ENCODE measurements at places on chromosomes 5 and 9. TPM values are rescaled to one million over a fixed set of nuclear protein-coding genes. Genes with fewer than 3 reads are reported as not detected.

DNA sequence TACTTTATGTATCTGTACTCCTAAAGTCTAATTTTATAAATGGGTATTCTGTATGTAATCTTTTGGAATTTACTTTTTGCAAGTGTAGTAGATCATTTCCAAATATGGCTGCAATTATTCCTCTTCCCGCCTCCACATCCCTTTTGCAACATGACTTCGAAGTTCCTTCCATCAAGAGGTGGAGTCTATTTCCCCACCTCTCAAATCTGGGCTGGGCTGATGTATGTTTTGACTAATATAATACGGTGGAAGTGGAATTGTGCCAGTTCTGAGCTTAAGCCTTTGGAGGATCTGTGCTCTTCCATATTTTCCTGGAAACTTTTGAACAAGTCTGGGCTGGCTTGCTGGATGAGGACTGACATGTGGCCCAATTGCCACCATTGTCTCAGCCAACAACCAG, 155.9 kb downstream of the FGF18 start:
- H3K36me3 ChIP-seq: no peaks in the 10 kb centered on the region
- DNase-seq: no peak
- H3K4me3 ChIP-seq: no peak overlapping the region
- no peaks in the 10 kb centered on the region for H3K27me3 ChIP-seq
- H3K27ac ChIP-seq: no peak overlapping the region

DNA sequence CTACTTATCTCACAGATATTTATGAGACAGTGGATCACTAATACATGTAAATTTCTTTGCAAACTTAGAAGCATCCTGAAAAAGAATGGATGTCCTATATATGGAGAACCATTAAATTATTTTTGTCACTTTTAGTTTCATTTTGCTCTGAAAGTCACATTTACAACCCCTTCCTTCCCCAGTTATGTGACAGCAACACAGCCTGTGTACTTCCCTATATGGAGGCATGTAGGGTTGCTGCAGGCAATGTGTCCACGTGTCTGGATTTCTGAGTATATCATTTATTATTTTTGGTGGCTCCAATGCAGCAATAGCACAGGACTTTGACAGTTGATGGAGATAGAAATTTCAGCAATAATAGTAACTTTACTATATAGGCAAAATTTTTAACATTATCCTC, 156.4 kb downstream of the ST8SIA4 start:
- H3K27ac ChIP-seq: no peak overlapping the region
- no peaks in the 10 kb centered on the region for H3K27me3 ChIP-seq
- no peak overlapping the region for H3K4me3 ChIP-seq
- H3K4me1 ChIP-seq: no peaks in the 10 kb centered on the region

GRCh38 chr9:117375956-117376355, 38.9 kb downstream of the ASTN2 start:
- H3K27me3 ChIP-seq: no peaks in the 10 kb centered on the region
- no peaks in the 10 kb centered on the region for H3K4me1 ChIP-seq
- H3K27ac ChIP-seq: no peak overlapping the region

DNA sequence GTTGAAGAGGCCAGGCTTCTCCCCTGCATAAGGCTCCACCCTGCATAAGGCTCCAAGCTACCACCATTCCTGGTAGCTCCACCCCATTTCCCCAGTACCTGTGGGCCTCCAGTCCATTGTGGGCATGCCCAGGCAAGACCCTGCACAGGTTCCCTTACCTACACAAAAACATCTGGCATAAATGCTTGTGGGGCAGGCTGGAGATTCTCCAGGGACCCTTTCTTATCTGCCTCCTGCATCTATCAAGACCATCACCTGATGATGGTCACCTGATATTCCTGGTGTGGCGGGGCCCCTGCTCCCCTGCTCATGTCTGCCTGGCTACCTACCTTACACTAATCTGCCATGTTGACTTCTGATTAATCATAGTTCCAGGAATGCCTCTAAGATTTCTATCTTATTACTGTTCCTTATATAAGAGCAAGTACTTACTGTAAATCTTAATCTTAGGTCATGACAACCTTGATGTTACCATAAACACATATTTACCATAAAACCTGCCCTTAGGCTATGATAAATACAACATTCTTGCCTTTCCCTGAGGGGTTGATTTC, 41.0 kb downstream of the FGD3 start:
- H3K36me3 ChIP-seq: peaks cover 35% of the 10 kb centered on the region
- peak overlapping the region; percentile 16 for H3K27ac ChIP-seq
- no peak for DNase-seq
- no peak overlapping the region for H3K4me3 ChIP-seq
- H3K4me1 ChIP-seq: peaks cover 61% of the 10 kb centered on the region

GRCh38 chr5:35041261-35041660, 6.5 kb downstream of the AGXT2 start:
- H3K4me3 ChIP-seq: no peak overlapping the region
- no peak overlapping the region for H3K27ac ChIP-seq
- DNase-seq: no peak
- H3K27me3 ChIP-seq: no peaks in the 10 kb centered on the region
- H3K36me3 ChIP-seq: no peaks in the 10 kb centered on the region

GRCh38 chr9:123680352-123680751, 249.6 kb downstream of the DENND1A start:
- no peaks in the 10 kb centered on the region for H3K36me3 ChIP-seq
- no peaks in the 10 kb centered on the region for H3K27me3 ChIP-seq
- no peak for DNase-seq
- H3K4me3 ChIP-seq: no peak overlapping the region
- H3K27ac ChIP-seq: no peak overlapping the region
- peaks cover 11% of the 10 kb centered on the region for H3K4me1 ChIP-seq

Gene CEP78
- 29.5 TPM for total RNA-seq

Gene PHF24
- total RNA-seq: not detected

Gene DNAJC25
- 3.2 TPM for total RNA-seq

Data from T-cell (primary cell).